AG20443 (cell line): ENCODE measurements at places on chromosomes 13 and 19.

DNA sequence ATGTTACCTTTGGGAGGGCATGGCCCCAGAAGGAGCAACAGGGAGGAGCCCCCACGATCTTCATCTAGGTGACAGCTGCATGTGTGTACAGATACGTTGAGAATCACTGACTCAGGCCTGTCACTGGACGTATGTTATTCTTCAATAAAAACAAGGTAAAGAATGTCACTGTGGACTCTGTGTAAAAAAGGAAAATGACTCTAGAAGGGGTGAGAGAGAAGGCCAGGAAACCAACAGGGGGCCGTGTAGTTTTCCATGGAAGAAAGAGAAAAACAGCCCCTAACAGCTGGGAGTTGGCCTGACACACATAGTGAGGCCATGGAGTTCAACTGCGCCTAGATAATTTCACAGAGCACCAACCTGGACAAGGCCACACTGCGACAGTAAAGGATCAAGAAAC is 1.9 kb upstream of the LYPD3 start:
- no peak for DNase-seq

DNA sequence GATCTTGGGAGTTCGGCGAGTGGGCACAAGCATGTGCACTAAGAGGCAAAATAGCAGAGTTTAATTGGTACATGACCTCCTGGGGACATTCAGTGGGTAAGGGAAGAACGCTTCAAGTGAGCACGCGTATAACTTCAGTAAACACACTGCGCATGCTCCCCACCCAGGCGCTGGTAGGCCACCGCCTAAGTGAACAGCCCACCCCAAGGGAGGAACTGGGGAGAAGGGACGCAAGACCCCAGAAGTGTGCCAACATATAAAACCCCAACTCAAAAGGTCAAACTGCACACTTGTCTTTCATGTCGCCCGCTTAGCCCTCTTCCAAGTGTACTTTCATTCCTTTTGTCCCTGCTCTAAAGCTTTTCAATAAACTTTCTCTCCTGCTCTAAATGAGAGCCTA is 10.5 kb upstream of the NTN5 start:
- no peak for DNase-seq

DNA sequence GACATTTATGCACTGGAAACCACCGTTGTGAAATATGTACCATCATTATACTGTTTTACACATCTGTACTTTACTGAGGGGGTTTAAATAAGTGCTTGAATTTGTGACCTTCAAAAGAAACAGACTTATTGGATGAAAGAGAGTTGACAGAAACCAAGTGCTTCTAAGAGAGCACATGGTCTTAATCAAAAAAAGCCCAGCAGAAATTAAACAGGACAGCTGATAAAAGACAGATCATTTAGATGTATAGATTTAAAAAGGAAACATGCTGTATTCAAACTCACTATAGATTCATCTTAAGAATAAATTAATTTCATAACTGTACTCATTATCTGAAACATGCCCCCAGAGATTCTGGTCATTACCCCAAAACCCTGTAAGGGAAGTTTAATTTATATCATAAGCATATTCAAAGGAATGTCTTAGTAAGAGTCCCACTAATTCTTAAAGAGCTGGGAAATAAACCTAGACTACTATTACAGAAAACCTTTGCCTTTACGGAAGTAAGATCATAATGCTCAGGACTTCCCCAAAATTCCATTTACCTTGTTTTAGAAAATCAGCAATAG is 421.8 kb downstream of the DCT start:
- no peak for DNase-seq

DNA sequence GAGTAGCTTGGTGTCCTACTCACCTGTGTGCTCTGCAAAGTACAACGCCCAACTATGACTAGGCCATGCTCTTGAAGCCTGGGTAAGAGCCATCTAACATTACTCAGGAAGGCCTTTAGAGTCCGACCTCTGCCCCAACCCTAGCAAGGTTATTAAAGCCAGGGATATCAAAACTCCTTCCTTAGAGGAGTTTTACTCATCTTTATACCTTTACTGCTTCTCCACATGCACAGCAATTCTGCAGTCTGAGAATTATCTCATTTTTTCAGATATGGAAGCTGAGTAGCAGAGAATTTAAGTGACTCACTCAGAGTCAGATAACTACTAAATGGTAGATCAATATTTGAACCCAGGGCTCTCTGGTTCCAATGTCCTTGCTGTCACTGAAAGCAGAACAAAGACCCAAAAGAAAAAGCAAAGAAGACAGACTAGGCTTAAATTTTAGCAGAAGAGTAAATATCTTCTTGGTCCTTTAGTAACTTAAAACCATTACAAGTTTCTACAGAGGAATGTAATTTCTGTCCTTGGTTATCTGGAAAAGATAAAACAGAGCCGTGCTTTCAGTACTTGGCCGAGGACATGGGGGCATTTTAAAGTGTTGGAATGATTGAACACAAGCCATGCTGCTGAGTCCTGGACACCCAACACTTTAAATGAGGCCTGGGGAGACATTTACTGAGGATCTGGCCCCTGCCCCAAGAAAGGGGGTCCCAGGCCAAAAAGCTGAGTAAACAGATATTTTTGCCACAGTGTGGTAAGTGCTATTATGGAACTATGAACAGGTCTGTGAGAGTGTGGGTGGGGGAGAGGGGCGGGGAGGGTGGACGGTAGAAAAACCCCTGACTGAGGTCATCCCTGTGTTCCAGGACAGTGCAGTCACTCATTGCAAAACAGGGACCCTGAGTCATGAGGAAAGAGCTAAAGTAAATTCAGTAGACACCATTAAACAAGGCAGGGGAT is 18.4 kb upstream of the KPNA3 start:
- peak; percentile 49 for DNase-seq

DNA sequence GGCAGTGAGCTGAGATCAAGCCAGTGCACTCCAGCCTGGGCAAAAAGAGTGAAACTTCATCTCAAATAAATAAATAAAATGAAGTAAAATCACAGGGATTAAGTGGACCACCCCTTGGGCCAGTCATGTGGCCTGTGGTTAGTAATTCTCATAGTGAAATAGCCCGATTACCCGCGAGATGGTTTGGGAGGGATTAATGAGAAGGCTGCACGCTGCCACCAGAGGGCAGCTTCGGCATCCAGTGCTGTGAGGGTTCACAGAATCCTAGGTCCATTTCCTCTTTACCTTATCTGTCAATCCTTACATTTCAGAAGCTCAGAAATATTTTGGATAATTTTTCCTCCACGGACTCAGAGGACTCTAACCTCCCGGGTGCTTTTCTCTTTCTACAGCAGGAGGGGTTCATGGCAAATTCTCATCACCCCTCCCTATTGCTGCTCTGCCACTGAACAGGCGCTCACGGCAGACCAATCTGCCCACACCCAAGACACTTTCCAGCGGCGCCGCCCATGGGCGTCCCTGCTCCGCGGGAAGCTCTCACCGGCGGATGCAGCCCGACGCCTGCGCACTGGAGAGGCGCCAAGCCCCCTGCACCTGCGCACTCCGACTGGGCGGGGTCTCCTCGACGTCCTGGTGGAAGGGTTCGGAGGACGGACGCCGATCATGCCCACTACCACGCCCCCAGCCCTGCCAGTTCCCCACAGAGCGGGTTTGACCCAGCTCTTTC is 11.0 kb downstream of the ZNF835 start:
- DNase-seq: no peak

DNA sequence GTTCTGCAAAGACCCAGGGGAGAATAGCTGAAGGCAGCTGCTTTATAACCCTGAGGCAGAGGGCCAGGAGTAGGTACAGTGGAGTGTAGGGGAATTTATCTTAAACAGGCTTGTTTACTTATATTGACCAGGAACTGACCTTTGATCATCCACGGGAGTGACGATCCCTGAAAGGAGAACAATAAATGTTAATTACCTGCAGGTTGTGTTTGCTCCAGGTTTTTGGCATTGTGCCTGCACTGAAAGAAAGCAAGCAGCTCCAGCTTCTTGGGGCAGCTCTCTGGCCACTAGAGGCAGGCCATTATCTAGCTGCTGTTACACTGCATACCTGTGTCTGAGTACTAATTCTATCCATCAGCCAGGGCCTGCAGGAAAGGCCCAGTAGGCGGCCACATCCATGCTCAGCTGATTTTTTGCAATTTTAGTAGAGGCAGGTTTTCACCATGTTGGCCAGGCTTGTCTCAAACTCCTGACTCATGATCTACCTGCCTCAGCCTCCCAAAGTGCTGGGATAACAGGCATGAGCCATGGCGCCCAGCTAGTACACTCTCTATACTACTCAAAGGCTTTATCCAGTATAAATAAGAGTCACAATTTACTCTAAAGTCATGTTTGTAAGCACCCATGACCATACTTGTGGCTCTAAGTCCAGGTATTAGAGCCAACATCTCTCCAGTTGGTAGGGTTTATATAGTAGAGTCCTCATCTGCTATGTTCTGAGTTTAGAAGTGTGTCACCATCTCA is 8.5 kb upstream of the ZNF91 start:
- no peak for DNase-seq

DNA sequence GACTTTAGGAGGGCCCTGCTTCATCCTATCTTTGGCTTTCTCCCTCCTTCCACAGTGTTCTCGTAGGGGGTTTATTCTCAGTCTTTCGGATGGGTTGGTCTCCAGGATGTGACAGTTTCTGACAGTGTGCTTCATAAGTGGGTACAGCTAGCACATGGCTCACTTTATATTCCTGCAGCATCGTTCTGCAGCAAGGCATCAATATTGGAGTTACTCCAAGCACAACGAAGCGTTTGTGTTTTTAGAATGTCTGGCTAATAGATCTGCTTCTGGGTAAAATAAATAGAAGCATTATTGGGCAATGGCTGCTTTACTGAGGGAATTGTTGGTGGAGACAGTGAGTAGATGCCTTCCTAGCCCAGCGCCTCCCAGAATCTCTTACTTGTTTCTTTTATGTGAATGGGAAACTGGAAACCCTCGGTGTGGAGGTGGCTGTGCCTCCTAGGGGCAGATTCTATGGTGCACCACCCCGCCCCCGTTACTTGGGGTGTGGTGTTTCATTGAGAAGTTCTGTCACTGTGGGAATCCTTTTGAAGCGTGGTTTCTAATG is 2.0 kb downstream of the FARP1 start:
- DNase-seq: peak; percentile 58

- DNase-seq: no peak
These were observed 148.6 kb upstream of the ATXN8OS start for GRCh38 chr13:69959046-69959445.

DNA sequence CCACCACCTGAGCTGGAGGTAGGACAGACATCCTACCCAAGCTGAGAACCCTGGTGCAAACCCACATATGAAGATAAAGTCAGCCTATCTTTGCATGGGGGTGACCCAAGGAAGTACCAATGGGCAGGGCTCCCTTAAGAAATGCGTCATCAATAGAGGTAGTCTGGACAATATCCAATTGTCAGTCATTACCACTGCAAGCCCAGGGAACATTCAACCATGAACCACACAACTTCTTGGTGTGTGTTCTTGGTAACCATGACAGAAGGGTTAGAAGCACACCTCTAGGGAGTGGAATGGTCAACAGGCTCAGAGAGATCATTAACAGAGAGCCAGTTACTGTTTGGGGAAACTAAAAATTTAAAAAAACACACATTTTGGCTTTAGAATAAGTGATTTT is 34.7 kb upstream of the DOCK9 start:
- DNase-seq: no peak

DNA sequence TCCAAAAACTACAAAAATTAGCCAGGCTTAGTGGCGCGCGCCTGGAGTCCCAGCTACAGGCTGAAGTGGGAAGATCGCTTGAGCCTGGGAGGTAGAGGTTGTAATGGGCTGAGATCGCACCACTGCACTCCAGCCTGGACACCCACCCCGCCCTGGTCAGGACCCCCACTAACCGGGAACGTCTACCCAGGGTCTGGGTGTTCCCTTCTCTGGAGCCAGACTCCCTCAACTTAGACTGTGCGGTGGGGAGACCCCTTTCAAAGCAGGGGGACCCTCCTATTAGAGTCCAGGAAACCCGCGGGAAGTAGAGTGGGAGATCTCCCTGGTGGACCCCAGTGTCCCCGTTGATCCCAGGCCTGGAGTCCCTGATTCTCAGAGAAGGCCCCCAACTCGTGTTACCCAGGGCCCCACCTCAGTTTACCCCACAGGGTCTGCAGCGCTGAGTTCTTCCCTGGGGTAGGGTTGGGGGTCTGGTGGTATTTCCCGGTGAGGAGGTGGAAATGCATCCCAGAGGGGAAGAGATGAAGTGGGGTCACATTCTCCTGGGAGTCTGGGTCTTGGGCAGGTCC is 6.1 kb upstream of the ARRDC2 start:
- DNase-seq: peak; percentile 3

DNA sequence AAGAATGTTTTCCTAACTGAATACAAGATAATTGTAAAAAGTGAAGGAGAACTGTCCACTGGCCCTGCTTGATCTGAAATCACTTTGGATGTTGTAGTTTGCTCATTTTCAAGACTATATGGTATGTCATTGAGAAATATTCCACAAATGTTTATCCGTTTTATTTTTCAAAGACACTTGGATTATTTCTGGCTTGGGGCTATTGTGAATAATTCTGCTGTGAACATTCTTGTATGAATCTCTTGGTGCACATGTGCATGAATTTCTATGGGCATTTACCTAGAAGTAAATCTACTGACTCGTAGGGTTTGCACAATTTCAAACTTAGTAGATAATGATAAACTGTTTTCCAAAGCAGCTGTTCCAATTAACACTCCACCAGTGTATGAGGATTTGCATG is 8.6 kb downstream of the RXFP2 start:
- no peak for DNase-seq

- DNase-seq: peak; percentile 57
These were observed 8.7 kb downstream of the BRD4 start for GRCh38 chr19:15323496-15324235.

- no peak for DNase-seq
These were observed 2.8 kb upstream of the ERFL start for GRCh38 chr19:41930926-41931592.

DNA sequence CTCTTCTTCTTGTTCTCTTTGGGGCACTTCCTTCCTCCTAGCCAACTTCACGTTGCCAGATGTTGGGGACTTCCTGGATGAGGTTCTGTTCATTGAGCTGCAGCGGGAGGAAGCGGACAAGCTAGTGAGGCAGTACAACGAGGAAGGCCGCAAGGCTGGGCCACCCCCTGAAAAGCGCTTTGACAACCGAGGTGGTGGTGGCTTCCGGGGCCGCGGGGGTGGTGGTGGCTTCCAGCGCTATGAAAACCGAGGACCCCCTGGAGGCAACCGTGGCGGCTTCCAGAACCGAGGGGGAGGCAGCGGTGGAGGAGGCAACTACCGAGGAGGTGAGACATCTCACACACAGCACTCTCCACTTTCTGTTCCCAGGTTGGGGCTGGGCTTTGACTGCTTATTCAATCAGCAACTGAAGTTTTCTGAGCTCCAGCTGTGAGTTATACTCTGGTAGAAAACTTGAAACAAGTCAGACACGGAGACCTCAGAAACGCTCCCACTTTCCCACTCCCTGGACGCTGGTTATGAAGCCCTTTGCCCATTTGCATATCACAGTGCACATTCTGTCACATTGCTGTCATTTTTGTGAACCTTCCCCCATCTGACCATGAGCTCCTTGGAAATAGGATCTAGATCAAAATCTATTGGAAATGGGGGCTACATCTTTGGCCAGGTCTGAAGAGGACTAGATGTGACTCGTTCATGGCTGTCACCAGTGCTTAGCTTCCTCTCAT is 7.2 kb upstream of the CCDC97 start:
- no peak for DNase-seq
